Stimulated activated CD8-positive, alpha-beta memory T cell treated with anti-CD3 and anti-CD28 coated beads, Interleukin-15, amount 100 ng/mL, for 1 hour (primary cell): ENCODE measurements at places on chromosomes 1 and 21.

DNA sequence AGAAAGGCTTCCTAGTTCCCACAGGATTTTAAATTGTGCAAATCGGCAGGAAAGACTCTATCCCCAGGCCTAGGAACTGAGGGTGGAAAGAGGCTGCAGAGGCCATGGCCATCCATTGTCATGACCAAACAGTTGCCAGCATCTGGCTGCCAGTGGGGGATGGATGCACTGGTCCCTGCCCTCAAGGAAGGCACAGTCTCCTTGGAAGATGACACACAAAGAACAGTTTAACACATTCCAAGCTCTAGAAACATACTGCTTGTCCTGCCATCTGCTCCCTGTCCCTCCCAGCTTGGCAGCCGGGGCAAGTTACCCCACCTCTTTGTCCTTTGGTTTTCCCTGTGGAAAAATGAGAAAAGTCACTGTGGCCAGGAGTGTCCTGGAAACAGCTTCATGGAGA lies 83.2 kb downstream of the BCAR3 start:
- DNase-seq, result no peak

DNA sequence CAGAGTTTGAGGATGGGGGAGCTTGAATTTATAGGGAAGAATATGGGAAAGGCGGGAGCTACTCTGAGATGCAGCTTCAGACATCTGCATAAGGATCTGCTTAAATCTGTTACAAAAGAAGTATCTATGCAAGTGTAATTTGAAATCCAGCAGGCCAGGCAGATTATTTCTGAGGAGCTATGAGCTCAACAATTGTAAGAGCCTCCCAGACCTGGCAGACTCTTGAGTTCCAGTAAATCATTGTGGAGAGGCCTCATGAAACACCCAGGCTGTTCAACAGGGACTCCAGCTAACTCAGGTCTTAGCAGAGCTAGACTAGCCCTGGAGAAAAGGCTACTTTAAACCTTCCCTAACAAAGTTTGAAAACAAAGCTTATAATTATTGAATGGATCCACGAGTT lies 647.5 kb upstream of the CHRM3 start:
- no peak for DNase-seq

GRCh38 chr1:206047271-206047670 lies 5.7 kb upstream of the RHEX start:
- DNase-seq, result no peak

DNA sequence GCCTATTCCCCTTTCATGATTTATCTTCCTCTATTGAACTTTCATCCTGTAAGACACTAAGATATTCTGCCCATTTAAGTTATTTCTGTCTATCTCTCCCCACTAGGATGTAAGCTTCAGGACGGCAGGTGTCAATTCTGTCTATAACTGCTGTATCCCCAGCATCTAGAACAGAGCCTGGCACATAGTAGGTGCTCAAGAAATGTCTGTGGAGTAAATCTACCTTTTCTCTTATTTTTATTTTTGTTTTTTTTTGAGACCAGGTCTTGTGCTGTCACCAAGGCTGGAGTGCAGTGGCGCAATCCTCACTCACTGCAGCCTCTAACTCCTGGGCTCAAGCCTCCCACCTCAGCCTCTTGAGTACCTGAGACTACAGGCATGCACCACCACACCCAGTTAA lies 5.6 kb downstream of the CD52 start:
- no peak for DNase-seq

GRCh38 chr1:156228501-156228900 lies 13.5 kb upstream of the BGLAP start:
- no peak for DNase-seq

- DNase-seq, result no peak
Measured at GRCh38 chr1:147628441-147628840, 41.9 kb downstream of the ACP6 start.

DNA sequence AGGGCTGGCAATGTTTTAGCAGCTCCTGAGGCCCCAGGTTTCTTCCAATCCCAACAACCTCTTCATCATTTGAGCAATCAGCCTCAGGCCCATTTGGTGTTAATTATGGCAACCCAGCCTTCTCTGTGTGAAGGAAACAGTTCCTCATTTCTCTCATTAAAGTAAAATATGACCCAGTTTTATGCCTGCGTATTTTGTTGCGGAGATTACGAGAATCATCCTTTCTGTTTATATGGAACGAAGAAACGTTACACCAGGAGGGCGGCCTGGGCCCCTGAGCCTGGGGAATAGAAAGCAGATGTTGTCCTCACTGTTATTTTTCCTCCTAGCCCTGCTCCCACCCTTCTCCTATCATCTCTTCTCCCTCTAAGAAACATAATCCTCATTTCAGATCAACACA lies 332.2 kb upstream of the USP24 start:
- no peak for DNase-seq

- no peak for DNase-seq
Measured at GRCh38 chr1:116743535-116743934, 10.7 kb upstream of the CD2 start.

DNA sequence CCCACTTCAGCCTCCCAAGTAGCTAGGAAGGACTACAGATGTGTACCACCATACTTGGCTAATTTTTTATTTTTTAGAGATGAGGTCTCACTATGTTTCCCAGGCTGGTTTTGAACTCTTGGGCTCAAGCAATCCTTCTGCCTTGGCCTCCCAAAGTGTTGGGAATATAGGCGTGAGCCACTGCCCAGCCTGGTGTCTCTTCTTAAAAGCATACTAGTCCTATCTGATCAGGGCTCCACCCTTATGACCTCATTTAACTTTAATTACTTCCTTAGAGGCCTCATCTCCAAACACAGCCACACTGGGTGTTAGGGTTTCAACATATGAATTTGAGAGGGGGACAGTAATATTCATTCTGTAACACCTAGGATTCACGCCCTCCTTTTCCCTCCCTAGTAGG lies 130.9 kb downstream of the GLIS1 start:
- DNase-seq, result no peak

DNA sequence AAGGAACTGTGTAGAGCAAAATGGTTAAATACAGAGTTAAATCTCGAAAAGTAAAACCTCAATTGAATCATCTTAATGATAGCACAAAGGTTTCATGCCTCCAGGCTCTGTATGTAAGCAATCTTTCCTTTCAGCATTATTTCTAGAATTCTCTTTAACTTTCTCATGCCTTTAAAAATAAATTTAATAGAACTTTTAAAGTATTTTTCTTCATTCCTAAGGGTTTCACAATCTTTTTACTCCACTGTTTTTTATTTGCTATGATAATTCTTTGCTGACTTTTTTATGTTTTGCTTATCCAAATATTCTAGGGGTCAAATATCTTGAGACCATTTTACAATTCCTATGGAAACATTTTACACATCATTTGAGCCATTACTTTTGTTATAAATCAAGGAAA lies 288.0 kb downstream of the BACH1 start:
- no peak for DNase-seq

DNA sequence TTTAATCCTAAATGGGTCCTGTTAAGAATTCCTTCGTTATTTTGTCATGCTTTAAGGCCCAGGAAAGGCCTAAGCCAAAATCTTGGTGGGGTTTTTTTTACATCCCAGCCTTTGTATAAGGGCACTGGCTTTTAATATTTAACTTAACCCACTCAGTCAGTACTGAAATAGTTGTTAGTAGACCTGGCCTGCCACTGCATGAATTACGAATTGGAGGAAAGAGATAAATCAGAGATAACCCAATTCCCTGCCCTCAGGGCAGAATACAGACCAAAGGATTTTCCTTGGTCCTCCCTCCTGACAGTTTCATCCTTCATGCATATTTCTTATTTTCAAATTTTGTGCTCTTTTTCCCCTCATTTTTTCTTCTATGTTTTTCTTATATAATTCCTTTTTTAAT lies 193.0 kb downstream of the FASLG start:
- DNase-seq, result no peak

DNA sequence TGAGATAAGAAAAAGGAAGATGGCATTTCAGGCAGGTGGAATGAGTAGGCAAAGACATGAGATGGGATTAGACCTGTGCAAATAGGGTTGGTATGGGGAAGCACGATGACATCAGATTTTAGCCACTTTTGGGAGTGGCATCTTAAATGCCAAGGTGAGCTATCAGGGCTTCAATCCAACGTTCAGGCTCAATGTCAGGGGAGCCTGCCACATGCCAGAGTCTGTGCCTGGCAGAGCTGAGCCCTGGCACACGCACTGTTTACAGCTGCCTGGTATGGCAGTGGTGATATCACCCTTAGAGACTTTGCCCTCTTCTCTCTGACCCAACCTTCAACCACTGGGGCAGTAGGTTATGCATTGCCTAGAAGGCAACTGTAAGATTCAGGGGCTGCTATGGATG lies 1.1 kb upstream of the GUCA2B start:
- DNase-seq, result no peak

GRCh38 chr1:214401666-214402065 lies 120.7 kb downstream of the SMYD2 start:
- DNase-seq, result no peak

DNA sequence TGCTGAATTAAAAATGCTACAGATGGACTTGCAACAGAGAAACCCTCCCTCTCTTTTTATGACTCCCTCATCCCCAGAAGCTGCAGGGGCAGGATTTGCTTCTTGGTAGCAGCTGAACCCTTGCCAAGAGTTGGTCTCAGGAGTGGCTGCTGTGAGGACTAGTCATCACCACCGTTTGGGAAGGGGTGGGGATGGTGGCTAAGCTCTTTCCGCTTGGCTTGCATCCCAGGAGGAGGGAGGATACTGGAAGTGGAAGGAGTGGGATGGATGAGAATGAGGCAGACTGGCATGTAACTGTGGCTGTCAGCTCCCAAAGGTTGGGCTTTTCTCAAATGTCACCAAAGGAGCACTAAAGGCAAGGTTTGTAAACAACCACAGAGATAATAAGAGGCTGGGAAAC lies 50.8 kb upstream of the COL24A1 start:
- DNase-seq, result no peak

GRCh38 chr1:44030605-44031251 lies 534 bp downstream of the SLC6A9 start:
- no peak for DNase-seq

GRCh38 chr1:54871275-54872035 lies 15.5 kb downstream of the DHCR24 start:
- no peak for DNase-seq

GRCh38 chr1:23019863-23020625 lies 776 bp downstream of the KDM1A start:
- DNase-seq, result no peak

GRCh38 chr1:160862203-160863060 lies at the start of gene CD244:
TSS of gene CD244 (minus strand) at chr1:160862887. CDS start at chr1:160862677, 210 bp downstream.
- no peak for DNase-seq

DNA sequence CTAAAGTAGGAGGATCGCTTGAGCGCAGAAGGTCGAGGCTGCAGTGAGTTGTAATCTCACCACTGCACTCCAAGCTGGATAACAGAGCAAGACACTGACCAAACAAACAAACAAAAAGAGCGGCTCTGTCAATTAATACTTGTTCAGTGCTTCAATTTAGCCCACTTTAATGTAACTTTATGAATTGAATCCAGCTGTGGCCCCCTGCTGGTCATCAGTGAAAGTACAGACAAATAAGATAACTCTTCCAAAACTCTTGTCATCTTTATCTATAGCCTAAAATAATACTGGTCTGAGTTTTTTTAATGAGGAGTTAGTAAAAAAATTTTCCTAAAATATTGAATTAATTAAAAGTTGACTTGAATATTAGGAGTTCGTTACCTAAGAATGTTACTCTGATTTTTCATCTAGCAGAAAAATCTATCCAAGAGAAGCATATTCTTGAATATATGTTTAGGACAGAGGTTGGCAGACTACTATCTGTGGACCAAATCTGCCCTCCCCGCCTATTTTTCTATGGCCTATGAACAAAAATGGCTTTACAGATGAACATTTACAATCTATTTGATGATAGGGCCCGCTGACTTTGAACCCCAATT lies 26.1 kb downstream of the ATP5PF start:
- peak; percentile 14 for DNase-seq

GRCh38 chr1:201361652-201362504 lies 15.6 kb downstream of the TNNT2 start:
- DNase-seq, result no peak

GRCh38 chr1:225998560-225999226 lies 450 bp downstream of the SDE2 start:
- DNase-seq, result no peak

GRCh38 chr1:166029196-166029945 lies 137.4 kb downstream of the FAM78B start:
- no peak for DNase-seq

- no peak for DNase-seq
Measured at GRCh38 chr1:10179406-10180091, 30.8 kb upstream of the KIF1B start.

DNA sequence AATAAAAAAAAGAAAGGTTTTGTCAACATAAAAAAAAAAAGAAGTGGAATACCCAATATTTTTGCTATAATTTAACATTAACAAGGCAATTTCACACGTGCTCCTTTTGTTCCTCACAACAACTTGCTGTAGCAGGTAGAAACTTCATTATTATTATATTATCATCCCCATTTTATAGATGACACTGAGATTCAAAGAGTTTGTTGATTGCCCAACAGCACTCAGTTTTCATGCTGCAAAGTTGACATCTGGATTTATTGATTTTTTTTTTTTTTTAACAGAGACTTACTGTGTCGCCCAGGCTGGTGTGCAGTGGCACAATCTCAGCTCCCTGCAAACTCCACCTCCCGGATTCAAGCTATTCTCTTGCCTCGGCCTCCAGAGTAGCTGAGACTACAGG lies 8.9 kb upstream of the ESRRG start:
- no peak for DNase-seq

- no peak for DNase-seq
Measured at GRCh38 chr1:77556045-77556444, 126.4 kb downstream of the ZZZ3 start.

DNA sequence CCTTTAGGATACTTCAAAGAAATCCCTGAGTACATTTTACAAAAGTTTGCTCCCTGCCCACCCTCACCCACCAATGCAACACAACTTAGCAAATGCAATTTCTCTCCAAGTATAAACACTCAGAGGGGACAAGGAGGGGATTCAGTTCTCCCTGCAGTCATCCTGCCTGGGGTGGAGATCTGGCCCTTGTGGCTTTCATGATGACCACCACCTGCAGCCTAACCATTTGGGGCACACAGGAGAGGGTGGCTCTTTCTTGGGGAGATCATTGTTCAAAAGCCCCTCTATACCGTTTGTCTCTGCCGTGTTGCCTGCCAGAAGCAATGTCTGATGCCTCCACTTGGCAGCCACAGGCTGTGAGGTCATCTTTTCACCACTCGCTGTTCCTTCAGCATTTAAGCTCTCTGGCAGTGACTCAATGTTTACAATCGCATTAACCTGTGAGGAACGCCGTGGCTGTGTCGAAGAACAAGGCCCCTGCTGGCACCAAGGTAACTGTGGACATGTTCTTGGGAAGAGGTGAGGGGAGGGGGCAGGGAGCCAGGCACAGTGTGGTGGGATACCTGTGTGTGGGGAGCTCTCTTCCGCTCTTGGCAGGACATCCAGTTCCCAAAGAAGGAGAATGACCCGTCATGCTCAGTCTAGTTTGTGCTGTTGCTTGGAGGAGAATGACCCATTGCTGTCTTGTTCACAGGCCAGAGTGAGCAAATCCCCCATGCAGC lies 103.9 kb upstream of the DUSP10 start:
- DNase-seq, result no peak
